CD8-positive, alpha-beta T cell (primary cell): ENCODE measurements at places on chromosomes 3 and 15. TPM values are rescaled to one million over a fixed set of nuclear protein-coding genes. Genes with fewer than 3 reads are reported as not detected.

The TRNT1 gene
- total RNA-seq, result 26.5 TPM

The EPHB1 gene
- not detected for total RNA-seq

The CCRL2 gene
- total RNA-seq, result 5.3 TPM

The FBXO40 gene
- total RNA-seq, result not detected

The BNC1 gene
- total RNA-seq, result not detected

The TERB2 gene
- total RNA-seq, result not detected

The TRIM71 gene
- not detected for total RNA-seq

The WNT7A gene
- 5.4 TPM for total RNA-seq

The PTH1R gene
- not detected for total RNA-seq
